ENCODE measurements at places on chromosomes 4 and X. TPM values are rescaled to one million over a fixed set of nuclear protein-coding genes. Genes with fewer than 3 reads are reported as not detected.

The IGFBP7 gene
- 33.5 TPM for total RNA-seq

The NUP54 gene
- total RNA-seq, result 98.3 TPM

The FAAH2 gene
- 9.4 TPM for total RNA-seq

The ZCCHC12 gene
- total RNA-seq, result 29.7 TPM

The USP51 gene
- 4.7 TPM for total RNA-seq

All from parietal lobe (tissue), 2 donors.